Esophagus squamous epithelium (tissue), 5 donors: ENCODE measurements at places on chromosomes 3 and 15.

- no peak for DNase-seq
Observed at GRCh38 chr3:123334056-123334455, 114.8 kb downstream of the ADCY5 start.

GRCh38 chr15:32670623-32671022, 29.1 kb downstream of the SCG5 start:
- no peak for DNase-seq

DNA sequence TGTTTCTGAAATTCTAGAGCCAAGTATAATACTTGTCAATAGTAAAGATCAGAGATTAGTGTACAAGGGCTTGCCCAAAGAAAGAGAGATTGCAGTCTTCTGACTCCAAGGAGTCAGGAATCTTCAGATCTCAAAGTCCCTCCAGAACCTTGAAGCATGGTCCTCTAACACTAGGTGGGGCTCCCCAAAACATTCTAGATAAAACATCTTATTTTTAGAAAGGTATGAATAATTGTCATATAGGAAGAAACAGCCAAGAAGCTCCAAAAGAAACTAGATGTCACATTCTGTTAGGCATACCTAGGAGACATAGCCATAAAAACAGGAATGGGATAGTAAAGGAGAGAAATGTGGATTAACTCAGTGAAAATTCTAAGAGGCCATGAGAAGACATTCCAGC, 10.7 kb downstream of the MUC13 start:
- no peak for DNase-seq

DNA sequence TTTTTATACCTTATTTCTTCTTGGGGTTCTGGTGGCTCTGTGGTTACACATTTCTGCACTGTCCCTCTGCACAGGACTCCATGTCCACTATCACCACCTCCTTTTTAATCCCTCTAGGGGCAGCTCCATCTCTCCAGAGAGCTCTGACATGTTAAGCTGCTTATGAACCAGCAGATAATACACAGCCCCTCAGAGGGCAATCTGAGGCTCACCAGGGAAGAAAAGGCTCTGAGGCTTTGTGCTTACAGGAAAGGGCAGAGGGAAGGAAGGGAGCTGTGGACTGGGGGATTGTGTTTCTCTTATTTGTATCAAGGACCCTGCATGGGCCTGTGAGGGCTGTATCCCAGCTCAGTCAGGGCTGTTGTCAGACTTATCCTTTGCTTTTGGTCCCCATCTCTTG, 164.5 kb downstream of the EPHB1 start:
- DNase-seq, result no peak

DNA sequence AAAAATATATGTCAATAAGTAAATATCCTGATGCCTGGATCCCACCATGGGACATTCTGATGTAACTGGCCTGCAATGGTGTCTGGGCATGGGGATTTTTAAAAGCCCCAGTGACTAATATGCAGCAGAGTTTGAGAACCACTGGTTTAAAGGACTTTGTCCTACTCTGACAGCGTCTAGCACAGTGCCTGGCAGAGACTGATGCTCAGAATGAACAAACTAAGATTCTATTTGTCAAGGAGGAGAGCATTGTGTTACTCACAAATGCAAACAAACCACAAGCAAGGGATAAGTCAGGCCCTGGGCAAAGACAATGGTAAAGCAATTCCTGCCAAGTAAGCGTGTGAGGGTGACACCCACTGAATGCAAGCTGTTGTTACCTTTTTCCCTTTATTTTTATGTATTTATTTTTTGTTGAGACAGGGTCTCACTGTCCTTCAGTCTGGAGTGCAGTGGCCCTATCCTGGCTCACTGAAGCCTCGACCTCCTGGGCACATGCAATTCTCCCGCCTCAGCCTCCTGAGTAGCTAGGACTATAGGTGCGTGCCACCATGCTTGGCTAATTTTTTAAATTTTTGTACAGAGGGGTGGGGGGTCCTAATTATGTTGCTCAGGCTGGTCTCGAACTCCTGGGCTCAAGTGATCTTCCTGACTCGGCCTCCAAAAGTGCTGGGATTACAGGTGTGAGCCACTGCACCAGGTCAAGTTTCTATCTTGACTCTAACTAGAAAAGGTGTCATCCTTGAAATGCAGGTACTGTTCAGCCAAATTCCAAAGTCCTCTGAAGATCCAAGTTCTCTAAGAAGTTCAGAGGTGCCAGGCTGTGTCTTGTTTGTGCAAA, 909 bp upstream of the GPD1L start:
- no peak for DNase-seq

DNA sequence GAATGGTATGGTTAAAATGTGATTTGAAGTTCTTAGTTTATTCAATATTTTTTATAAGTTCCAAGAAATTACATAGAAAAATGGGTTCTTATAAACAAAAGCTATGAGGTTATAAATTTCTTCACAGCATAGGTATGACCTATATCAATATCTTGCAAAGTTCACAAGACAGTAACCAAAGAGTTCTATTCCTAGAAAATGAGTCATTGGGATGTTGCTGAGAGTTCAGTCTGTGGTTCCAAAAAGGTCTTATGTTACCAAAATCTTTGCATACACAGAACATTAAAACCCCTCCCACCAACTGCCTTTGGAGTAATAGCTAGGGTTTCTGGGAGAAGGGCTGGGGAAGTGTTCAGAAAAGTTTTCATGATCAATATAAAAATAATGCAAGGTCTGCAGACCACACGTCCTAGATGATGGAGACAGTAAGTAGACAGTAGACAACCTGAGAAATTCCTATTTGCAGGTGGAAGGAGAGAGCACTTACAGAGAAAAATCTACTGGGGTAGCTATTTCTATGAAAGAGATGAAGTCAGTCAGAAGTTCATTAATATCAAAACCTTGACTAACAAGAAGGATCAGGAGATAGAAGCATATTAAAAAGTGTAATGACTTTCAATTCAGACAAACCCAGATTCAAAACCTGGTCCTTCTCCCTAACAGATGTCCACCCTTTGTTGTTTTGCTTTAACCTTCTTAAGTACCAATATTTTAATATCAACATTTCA, 279.3 kb downstream of the KCNH8 start:
- no peak for DNase-seq

DNA sequence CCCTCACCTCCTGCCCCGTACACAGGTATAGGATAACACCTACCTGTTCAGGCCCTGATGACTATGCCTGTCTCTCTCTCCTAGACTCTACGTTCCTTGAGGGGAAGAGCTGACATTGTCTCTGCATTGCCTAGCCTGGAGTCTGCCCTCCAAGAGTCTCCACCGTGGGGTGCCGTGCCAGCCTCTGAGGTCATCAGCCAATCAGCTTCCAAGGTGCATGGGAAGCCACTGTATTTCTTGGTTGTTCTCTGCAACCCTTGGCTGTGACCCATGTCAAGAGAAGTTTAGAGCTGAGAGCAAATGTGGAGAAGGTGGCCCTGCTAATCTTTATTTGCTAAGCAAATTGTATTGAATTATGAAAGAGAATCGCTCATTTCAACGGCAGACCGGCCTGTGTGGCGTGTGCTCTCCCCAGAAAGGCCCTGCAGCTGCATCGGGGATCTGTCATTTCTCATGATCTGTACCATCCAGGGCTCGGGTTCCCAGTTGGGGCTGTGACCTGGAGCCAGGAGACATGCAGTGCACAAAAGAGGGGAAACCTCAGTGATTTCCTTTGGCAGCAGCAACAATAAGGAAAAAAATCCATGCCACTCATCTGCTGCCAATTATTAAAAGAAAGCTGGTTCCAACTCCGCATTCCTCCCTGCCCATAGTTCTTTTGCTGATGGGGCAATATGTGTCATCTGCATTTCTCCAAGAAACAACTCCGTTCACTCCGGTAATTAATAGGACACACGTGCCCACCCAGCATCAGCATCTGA, 182.2 kb downstream of the MEGF11 start:
- no peak for DNase-seq

DNA sequence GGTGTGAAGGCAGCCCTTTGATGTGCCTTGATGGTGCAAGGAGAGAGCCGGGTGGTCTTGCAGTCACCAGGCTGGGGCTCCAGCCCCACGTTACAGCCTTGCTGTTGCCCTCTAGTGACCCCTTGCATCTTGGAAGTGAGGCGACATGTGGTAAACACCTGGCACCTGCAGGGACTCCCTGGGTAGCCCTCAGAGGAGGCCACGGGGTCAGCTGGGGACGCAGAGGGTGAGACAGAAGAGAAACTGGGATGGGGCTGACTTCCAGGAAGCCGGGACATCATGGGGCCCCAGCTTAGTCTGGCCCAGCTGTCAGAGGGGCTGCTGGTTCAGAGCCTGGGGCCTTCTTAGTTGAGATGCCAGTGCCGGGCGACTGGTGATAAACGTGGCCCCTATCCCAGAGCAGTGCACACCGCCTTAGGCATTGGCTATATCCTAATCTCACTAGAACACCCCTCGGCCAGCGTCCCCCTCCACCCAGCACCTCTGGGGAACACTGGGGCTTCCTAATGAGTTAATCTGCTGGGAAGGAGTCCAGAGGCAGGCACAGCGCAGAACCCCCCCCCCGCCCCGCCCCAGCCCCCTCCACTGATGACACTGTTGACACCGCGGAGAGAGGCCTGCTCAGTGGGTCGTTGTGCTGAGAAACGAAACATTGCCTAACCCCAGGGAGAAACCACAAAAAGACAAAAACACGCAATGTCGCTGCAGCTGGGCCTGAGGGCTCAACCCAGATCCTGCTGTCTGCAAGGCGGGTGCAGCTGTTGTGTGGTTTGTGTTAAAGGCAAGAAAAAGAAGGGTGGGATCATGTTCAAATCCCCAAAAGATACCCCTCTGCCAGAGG, 60.5 kb upstream of the KLF13 start:
- DNase-seq, result no peak

GRCh38 chr15:93035092-93035915, 53.7 kb downstream of the RGMA start:
- DNase-seq, result no peak

GRCh38 chr3:111252779-111253178, 181.2 kb downstream of the NECTIN3 start:
- no peak for DNase-seq

- DNase-seq, result no peak
Observed at GRCh38 chr3:76134166-76134565, 348.8 kb upstream of the ZNF717 start.

DNA sequence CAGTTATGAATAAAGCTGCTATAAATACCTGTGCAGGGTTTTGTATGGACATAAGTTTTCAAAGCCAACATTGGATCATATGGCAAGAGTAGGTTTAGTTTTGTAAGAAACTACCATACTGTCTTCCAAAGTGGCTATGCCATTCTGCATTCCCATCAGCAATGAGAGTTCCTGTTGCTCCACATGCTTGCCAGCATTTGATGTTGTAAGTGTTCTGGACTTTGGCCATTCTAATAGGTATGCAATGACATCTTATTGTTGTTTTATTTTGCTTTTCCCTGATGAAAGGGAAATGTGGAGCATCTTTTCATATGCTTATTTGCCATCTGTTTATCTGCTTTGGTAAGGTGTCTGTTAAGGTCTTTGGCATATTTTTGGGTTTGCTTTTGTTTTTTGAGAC, 22.2 kb upstream of the BLM start:
- DNase-seq, result no peak

DNA sequence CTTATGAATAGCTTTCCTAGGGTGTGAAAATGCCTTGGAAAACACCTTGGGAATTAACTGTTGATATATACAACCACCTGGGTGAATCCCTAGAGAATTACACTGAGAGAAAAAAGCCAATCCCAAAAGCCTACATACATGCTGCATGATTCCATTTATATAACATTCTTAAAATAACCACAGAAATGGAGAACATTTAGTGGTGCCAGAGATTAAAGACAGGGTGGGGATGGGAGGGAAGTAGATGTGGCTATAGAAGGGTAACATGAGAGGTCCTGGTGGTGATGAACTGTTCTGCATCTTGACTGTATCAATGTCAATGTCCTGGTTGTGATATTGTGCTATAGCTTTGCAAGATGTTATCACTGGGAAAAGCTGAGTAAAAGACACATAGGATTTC, 291.0 kb downstream of the CLSTN2 start:
- no peak for DNase-seq

DNA sequence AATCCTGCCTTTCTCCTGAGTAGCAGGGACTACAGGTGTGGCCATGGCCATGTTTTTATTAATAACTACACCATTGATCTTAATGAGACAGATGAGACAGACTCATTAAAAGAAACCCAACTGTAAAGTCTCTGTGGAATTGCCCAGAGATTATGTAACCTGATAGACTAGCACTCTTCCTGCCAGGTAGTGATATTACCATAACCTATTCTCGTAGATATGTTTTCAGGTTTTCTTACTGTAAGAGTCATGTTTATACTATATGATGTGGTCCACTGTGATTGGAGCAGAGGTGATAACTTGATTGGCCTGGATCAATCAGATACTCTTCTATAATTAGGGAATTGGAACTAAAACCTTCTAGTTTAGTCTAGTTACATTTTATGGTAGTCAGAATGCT, 93.7 kb downstream of the NFKBIZ start:
- no peak for DNase-seq

DNA sequence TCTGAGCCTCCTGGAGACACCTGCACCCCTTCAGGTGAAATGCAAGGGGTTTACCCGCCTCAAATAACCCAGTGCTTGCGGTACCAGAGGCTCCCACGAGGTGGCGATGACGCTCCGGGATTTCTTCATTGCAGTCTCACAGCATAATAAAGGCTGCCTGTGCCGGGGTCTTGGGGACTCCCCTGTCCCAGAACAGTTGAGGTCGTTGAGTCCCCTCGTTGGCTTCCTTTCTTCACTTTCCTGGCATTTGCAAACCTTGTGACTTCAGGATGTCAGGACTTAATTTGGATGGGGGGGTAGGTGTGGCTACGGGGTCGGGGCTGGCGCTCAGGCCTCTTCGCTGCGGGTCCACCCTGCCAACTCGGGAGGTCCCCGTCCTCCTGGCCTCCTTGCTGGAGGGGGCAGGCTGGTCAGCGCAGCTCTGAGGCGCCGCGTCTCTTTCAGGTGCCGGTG, 1.3 kb downstream of the GNAT1 start:
- DNase-seq, result no peak

DNA sequence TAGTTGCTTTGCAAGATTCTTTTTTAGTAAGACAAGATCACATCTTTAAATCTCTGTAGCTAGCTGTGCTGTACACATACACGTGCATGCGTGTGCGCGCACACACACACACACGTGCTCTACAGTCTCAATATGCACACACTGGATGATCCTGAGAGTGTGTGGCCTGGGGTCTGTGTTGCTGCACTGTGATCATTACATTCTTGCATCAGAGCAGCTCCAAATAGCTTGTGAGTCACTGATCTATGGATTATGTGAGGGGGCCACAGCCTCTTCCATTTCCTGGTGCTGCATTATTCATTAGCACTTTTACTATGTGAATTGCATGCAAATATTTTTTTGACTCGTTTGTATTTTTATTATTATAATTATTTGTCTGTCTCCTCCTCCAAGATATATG, 34.6 kb downstream of the MCTP2 start:
- no peak for DNase-seq

- DNase-seq, result no peak
Observed at GRCh38 chr3:195388380-195388779, 54.4 kb downstream of the ACAP2 start.
